ENCODE measurements at places on chromosomes 2 and 18.

- no peak for DNase-seq
Observed at GRCh38 chr2:70949086-70949485, 13.4 kb downstream of the ATP6V1B1 start.

DNA sequence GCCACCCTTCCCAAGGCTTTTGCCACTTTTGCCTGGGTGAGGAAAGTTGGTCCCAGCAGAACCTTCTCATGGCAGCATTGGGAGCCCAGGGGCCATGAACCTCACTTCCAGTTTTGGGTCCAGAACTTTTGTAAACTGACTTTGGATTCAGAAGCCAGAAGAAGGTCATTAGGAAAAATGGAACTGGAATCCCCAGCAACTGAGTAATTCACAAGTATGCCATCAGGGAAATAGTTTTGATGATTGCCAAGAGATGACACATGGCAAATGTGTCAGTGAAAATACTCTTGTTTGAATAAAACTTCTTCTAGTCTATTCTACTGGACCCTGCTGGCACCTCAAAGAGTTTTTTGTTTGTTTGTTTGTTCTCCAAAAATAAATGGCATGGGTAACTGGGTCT is 203.7 kb downstream of the SETBP1 start:
- no peak for DNase-seq

- no peak for DNase-seq
Observed at GRCh38 chr2:180730976-180731375, 249.4 kb upstream of the UBE2E3 start.

DNA sequence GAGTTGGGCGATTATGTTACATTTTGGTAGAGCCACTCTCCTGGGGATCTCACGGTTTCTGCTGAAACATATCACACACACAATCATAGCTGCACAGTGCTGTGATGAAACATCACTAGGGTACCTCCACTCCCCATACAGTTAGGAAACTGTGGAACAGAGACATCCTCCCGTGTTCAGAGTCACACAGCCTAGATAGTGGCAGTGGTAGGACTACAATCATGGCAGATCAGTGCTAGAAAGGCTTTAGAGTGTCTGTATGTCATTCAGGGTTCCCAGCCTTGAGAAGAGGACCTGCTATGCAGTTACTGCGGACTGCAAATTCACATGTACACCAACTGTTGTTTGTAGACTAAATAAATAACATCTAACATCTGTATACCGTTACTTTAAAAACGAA is 210.3 kb upstream of the FOSL2 start:
- no peak for DNase-seq

DNA sequence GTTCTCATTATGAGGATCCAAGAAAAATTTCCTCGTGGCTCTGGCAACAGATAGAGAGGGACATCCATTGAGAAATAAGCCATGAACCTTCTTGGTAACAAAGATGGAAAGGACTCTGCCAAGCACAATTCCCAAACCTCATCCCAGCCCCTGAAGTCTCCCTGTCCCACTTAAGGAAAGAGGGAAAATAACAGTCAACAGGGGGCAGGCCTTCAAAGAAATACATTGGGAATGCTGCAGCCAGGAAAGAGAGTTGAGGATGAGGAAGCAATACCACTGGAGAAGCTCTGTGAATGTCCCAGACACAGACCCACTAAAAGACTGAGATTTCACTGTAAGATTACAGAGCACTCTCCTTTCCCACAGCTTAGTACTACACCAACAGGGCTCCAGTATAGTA is 93.2 kb downstream of the CD226 start:
- no peak for DNase-seq

- no peak for DNase-seq
Observed at GRCh38 chr2:239593455-239593854, 192.6 kb upstream of the HDAC4 start.

DNA sequence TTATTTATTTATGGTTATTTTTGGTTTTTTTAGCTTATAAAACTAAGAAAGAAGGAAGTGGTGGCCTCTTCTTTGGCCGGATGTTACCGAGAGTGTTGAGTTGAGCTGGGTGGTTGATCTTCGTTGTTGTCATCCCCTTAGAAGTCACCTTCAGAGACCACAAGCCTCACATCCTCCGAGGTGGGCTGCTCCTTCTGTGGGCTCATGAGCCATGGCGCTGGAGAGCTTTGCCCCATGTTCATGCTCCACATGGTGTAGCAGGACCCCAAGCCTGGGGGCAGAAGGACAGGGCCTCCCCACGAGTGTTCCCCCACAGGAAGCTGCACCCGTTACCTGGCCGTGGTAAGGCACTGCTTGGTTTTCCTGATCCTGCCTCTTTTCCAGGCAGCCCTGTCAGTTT is 23.4 kb downstream of the SNTG2 start:
- no peak for DNase-seq

GRCh38 chr2:129402076-129402475 is 577.4 kb upstream of the RAB6C start:
- DNase-seq, result peak; percentile 3

DNA sequence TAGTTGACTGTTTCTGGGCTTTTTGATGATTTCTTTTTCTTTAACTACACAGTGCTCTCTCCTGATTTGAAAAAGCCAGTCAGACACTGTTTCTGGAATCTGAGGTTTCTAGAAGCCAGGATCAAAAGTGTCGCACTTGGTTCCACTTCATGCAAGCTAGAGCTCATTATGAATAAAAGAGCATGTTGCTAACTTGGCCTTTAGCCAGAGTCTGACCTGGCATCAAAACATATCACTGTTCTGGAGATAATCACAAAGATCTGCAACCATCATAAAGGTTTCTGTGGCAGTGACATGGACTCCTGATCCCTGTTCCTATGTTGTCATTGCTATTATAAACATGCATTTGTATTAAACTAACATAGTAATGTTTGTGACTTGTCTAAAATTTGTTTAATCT is 76.1 kb upstream of the MAPRE2 start:
- DNase-seq, result no peak

- no peak for DNase-seq
Observed at GRCh38 chr2:54394392-54394791, 61.7 kb upstream of the SPTBN1 start.

GRCh38 chr2:68646303-68646702 is 2.9 kb downstream of the PROKR1 start:
- DNase-seq, result peak; percentile 54

DNA sequence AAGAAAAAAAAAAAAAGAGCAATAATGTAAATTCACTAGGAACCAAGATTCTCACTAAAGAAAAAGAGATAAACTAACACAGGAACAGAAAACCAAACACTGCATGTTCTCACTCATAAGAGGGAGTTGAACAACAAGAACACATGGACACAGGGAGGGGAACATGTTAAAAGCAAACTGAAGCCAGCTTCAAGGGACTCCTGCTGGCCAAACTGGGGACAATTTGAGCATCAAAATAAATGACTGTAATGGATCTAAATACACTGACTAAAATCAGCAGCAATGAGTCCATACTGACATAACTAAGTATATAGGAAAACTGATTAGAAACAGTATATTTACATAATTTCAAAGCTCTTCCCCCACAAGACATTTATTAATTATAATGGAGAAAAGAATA is 73.0 kb downstream of the FARSB start:
- DNase-seq, result peak; percentile 6

DNA sequence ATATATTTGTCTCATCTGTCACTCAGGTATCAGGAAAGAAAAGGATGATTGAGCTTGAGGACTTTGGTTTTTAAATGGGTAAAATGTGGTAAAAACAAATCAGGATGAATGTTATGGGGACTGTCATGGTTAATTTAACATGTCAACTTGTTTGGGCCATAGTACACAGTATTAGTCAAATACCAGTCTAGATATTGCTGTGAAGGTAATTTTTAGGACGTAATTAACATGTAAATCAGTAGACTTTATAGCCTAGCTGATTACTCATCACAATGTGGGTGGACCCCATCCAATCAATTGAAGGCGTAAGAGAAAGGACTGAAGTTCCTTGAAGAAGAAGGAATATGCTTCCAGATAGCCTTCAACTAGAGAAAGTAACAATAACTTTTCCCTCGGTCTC is 275.7 kb upstream of the ZNF804A start:
- no peak for DNase-seq

GRCh38 chr18:33871363-33872025 is 293.5 kb downstream of the ASXL3 start:
- no peak for DNase-seq

GRCh38 chr2:199940373-199940772 is 14.9 kb downstream of the TYW5 start:
- DNase-seq, result peak; percentile 67

GRCh38 chr18:61528961-61529360 is 195.7 kb downstream of the CDH20 start:
- peak; percentile 4 for DNase-seq

DNA sequence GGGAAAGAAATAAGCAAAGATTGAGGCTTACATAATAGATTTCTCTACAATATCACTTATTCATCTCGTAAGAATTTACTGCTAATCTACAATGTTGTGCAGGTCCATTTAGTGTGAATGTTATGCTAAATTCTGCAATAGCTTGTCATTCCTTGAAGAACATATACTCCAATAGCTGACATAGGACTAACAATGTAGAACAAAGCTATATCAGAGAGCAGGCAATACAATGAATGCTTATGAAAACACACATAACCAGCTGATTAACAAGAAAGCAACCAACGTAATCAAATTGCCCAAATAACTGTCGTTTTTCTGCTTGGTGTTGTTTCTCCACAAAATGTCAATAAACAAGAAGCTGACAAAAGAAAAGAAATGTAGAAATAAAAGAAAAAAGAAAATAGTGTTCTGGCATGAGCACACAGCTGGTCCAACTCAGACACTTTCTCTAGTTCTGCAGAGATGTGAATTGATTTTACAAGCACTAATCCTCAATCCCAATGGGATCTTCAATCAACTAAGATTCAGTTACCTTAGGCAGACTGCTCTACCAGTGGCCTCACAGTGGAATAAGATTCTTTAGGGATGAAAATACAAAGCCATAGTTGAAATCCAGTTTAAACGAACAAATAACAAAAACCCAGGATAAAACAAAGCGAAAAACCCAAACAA is 1024.7 kb upstream of the PIK3C3 start:
- no peak for DNase-seq

GRCh38 chr2:42233976-42234441 is 64.9 kb downstream of the EML4 start:
- DNase-seq, result no peak

- no peak for DNase-seq
Observed at GRCh38 chr18:62778976-62779869, 63.9 kb downstream of the PHLPP1 start.

DNA sequence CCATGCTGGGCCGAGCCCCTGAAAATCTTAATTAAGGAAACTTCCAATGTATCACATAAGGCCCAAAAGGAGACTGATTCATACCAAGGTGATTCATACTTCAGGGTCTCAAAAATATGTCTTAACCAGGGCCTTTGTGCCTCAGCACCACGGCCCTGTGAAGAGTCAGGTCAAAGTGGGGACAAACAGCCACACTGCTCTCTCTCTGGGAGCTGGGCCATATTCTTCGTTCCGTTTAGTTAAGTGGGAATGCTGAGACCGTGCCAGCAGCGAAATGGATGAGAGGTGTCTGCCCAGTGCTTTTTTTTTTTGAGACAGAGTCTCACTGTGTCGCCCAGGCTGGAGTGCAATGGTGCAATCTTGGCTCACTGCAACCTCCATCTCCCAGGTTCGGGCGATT is 9.3 kb upstream of the PTMA start:
- DNase-seq, result no peak

DNA sequence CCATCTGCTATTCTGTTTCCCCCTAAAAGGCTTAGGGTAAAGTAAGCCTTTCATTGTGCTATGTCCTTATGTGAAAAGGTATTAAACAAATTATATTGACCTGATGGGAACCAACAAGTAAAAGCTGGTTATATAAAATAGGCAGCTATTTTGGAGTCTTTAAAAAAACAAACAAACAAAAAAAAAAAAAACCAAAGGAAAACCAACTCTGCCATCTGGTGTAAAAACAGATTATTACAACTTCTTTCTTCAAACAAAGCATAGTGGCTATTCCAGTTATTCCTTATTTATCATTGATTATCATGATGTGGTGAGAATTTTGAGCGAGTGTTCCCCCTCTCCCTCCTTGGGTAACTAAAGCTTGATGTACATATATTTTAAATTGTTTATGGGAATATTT is 122.3 kb upstream of the FHL2 start:
- DNase-seq, result peak; percentile 31

GRCh38 chr18:45958730-45959129 is 8.4 kb downstream of the EPG5 start:
- DNase-seq, result no peak

DNA sequence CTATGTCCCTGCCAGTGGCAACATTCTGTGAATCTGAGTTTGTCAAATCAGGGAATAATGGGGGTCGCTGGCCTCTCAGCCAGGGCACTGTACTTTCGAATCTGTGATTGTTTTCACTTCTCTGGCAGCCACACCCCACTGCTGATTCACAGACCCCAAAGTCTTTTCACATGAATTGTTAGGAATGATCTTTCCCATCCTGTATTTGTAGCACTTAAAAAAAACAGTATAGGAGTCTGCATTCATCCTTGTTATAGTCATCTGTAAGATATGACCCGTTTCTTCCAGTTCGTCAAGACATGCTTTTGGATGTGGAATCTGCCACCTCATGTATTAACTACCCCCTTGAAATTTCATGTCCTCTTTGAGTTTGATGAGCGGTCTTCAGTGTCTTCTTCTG is 928 bp downstream of the NAGK start:
- no peak for DNase-seq

DNA sequence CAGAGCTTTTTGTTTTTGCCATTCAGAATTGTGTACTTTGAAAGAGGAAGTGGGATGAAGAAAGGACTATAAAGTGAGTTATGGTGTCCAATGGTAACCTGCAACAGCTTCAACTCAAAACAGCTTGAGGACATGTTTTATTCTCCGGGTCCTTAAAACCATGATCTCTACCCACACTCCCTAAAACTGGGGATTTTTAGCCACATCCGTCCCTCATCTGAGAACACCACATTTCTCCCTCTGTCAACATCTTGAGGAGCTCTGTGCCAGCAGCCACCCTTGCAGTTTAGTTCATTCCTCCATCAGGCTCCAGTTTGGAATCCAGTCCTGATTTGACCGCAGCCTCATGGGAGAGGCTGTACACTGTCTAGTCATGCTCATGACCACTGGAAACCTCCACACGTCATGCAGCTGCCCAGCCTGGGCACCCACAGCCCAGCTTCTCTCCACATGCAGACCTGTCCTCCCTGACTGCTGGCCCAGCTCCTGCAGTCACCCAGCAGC is 62.6 kb downstream of the C18orf63 start:
- no peak for DNase-seq

DNA sequence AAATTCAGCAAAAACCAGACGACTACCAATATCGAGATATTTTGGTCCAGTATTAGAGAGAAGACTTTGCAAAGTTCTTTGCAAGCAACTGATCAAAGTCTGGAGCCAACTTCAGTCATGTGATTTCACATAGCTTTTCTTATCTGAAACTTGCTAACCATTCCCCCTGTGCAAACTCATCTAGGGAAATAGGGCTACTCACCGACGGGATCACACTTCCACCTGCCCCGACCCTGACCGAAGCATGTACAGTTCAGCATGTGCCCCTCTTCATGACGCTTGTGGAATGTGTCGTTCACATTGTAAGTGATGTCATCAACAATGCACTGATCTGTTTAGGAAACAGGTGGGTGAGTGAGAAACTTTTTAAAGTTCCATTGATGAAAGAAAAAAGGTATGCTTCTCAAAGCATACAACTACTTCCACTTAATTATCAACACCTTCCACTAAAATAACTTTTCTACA is 15.4 kb downstream of the FN1 start:
- DNase-seq, result no peak

GRCh38 chr2:215920244-215921100 is 92.9 kb downstream of the MREG start:
- peak; percentile 59 for DNase-seq
